ENCODE measurements at places on chromosomes 1 and 21.

- no peak for DNase-seq
Measured at GRCh38 chr1:3921765-3922164, 21.7 kb upstream of the C1orf174 start.

DNA sequence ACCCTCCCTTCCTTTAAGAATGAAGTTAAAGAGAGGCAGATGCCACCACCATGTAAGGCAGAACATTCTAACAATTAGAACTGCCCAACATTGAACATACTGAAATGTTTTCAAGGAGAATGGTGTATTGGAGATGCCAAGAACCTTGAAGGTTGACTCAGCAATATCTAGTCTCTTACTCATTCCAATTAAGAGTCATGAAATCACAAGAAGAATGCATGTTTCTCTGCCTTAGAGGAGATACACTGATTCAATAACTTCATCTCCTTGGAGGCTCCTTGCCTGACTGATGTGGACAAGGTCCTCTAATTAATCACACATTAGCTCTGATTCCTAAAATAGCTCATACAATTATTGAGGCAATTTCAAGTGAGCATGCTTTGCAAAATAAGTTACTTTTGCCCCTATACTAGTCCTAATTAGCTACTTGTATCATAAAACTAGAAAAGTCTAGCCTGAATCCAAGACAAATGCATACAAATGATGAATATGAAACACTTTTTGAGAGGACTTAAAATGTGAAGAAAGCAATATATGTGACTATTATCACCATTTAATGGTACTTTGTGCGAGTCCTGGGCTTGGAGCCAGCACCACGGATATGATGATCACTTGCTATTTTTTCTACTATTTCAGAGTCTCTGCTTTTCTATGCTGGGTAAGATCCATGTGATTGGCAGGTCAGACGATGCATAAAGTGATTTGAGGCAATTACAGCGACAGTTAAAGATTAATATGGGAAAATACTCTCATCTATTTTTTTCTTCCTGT lies 114.5 kb downstream of the DSCAM start:
- DNase-seq: no peak

DNA sequence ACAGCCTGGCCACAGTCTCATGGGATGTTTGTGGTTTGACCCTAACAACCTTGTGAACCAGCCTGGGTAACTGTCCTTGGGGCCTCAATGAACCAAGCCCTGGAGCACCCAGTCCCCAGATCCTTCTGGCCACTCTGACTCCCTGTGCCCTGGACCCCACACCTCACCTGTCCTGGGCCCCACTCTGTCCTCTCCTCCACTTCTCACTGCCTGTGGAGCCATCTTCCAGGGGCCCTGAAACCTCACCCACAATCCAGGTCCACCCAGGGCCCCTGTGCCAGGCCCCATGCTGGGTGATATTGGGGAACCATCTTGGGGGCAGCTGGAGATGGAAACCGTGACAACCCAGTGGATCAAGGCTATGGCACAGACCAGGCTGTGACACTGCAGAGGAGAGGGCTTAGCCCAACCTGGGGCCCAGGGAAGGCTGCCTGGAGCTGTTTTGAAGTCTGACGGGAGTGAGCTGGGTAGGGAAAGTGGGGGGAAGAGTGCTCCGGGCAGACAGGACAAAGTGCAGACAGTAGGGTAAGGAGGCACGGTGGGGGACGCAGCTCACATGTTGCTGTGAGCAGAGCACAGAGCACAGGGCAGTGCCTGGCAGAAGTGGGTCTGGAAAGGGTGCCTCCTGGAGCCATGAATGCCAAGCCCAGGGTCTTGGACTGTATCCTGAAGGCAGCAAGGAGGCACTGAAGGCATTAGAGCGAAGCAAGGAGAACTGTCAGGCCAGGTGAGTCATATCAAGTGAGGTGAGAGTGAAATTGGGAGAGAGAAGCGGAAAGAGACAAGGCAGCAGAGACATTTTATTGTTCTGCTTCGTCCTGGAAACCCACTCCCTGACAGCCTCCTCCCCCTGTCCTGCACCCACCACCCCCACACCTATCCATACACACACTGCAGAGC lies 12.1 kb upstream of the LRP8 start:
- DNase-seq: no peak

- DNase-seq: no peak
Measured at GRCh38 chr1:1680912-1681273, 11.7 kb downstream of the SLC35E2B start.

DNA sequence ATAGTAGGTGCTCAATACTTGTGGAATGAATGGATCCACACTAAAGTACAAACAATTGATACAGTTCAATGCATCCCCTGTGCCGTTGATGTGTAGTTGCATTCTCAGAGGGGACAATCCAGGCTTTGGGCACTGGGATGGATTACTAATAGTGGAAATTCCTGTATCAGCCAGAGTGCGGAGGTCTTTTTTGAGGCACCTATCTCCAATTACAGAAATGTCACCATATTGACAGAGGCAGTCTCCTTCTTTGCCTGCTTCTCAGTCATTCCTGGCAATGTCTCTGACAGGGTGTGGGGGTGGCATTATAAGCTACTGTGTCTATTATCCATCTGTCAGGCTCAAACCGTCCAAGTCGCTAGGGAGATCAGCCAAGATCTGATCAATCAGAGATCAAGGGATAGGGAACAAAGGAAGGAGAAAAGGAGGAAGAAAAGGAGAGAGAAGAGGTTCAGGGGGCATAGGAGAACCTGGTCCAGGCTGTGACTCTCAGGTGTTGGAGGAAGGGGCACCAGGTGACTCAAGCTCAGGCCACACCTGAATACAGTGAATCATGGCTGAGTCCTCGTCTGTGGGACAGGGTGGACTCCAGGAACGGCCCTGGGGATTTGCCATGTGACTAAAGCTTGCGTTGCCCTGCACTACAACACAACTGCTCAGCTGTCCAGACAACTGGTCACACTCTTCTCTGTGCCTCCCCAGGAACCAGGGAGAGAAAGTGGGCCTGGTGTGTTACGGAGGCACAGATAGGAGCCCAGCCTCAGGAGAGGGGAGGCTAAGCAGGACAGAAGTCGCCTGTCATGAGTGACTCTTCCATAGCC lies 3.4 kb upstream of the LAMB3 start:
- DNase-seq: no peak

GRCh38 chr1:156319664-156320063 lies 18.4 kb downstream of the CCT3 start:
- DNase-seq: no peak

DNA sequence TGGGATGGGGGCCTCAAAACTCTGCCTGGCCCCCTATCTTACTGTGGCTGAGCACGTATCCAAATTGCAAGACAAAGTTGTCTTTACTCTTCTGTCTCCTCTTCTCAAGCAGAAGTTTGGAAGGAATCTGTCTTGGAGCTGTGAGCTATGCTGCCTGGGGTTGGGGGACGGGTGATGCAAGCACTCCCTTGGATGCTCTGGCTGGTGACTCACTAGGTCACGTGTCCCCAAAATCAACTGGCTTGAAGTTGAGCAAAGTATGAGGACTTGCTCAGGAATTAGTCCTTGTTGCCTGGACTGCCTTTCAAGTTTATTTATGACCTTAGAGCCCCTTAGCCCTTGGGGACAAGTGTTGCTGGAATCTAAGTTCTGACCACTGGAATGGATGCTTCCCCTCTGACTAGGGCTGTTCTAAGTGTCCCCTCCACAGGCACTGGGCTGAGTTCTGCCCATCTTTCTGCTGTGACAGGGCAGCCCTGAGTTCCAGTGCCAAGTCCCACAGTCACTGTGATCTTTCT lies 269.5 kb downstream of the HHAT start:
- DNase-seq: peak; percentile 92

- no peak for DNase-seq
Measured at GRCh38 chr1:3566003-3566885, 45.1 kb downstream of the MEGF6 start.

DNA sequence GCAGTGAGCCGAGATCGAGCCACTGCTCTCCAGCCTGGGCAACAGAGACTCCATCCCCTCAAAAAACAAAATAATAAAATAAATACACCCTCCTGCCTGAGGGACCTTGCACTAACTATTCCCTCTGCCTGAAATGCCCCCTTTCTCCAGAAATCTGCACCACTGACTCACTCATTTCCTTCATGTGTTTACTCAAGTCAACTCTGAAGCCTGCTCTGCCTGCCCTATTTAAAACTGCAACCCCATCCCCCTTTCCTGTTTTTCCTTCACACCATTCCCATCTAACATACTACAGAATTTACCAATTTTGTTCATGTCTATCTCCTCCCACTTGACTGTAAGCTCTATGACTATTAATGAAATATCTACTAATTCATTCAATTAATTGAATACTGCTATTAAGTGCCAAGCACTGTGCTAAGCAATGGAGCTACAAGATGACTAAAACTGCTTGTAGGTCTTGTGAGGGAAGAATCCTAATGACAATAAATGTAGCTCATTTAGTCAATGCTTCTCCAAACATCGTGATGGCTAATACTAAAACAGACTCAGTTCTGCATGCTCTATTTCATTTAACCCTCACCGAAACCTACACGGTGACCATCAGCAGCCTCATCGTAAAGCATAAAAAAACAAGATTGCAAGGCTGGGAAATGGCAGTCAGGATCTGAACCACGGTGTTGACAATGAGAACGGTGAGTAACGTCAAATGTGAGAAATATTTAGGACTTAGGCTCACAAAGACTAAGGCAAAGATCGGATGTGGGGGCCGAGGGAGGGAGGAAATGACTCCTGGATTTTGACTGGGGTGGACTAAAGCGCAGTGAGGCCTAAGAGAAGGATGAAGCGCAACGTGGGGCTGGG lies 749 bp upstream of the TMEM39B start:
- DNase-seq: peak; percentile 36

DNA sequence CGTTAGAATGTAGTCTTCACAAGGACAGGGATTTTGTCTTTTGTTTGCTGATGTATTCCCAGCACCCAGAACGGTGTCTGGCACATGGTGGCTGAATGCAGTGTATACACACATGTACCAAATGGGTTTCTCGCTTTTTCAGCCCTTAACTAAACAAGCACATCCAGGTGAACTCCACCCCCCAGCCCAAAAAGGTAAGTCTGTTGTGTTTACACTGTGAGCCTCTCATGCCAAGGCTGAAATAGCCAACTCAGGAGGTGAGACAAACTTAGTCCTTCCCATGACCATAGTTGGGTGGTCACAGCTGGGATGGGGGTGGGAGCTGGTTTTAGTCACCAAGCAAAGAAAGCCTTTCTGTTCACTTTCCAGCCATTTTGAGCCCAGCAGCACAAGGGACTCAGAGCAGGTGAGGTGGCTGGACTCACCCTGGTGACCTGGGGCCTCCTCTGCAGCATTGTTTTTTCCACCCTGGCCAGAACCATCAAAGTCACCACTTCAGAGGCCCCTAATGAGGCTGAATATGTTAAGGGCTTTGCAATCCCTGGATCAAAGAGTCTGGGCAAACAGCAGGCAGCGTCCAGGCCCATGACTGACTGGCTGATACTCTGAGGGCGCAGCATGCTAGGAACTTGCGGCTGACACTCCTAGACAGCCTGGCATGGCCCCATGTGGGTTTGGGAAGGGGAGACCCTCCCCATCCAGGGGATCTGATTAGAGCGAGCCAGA lies 8.7 kb downstream of the TENT5B start:
- DNase-seq: no peak

- DNase-seq: no peak
Measured at GRCh38 chr21:42807938-42808613, 71.3 kb downstream of the WDR4 start.

GRCh38 chr1:201127755-201128455 lies 921 bp upstream of the ASCL5 start:
- no peak for DNase-seq

DNA sequence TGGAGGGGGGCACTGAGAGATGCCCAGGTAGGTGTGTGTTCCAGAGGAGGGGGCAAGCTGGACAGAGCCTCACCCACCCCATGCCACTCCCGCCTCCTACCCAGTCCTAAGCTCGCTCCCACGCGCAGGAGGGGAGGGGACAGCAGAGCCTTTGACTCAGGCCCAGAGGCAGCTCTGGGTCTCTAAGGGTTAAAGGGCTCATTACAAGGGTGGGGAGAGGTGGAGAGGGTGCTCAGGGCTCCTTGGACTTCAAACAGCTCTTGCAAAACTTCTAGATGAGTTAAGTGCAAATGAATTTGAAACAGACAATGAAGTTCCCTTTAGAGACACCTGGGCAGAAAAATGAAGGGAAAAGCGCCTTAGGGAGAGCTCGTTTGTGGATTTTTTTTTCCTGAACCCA lies 104.2 kb upstream of the CASZ1 start:
- no peak for DNase-seq

- DNase-seq: no peak
Measured at GRCh38 chr1:204569478-204569877, 53.3 kb downstream of the MDM4 start.

DNA sequence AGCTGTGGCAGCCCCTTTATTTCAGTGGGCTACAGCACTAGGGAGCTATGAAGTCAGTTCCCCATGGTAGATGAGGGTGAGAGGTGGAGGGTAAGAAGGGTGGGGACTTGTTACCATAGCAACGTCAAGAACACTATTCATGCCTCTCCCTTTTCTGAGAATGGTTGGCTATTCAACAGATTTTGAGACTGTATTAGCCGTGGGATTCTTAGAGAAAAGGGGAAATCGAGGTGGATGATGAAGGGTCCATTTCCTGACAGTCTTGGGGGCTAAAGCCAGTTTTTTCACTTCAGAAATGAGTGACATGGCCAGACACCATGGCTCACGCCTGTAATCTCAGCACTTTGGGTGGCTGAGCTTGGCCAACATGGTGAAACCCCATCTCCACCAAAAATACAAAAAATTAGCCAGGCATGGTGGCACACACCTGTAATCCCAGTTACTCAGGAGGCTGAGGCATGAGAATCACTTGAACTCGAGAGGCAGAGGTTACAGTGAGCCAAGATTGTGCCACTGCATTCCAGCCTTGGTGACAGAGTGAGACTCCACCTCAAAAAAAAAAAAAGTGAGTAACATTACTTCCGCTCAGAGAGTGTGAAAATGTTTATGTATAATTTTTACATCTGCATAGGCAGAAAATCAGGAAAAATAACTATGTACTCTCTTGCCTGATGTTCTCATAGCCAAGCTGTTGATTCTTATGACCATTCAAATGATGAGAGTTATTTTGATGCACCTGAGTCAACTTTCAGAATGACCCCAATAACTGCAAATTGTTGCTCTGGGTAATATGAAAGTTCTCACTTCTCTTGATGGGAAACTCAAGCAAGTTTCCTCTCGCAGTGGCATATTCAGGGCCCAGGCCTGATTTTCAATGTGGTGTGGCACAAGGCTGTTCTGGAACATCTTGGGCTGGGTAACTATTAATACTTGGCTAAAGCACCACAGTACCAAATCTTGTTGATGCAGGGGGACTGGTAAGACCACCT lies 23.2 kb upstream of the RGSL1 start:
- DNase-seq: no peak

GRCh38 chr1:41678111-41678878 lies 193.8 kb upstream of the EDN2 start:
- peak; percentile 67 for DNase-seq

DNA sequence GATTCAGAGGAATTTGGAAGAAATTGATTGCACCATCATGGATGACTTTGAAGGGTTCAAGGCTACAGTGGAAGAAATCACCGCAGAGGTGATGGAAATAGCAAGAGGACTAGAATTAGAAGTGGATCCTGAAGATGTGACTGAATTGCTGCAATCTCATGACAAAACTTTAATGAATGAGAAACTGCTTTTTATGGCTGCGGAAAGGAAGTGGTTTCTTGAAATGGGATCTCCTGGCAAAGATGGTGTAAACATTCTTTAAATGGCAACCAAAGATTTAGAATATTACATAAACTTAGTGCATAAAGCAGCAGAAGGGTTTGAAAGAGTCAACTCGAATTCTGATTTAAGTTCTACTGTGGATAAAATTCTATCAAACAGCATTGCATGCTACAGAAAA lies 698.6 kb downstream of the PLA2G4A start:
- DNase-seq: no peak

- DNase-seq: peak; percentile 61
Measured at GRCh38 chr1:201191653-201192260, 1.1 kb downstream of the IGFN1 start.
